GM23248 (cell line): ENCODE measurements at places on chromosomes 7 and 10. TPM values are rescaled to one million over a fixed set of nuclear protein-coding genes. Genes with fewer than 3 reads are reported as not detected.

DNA sequence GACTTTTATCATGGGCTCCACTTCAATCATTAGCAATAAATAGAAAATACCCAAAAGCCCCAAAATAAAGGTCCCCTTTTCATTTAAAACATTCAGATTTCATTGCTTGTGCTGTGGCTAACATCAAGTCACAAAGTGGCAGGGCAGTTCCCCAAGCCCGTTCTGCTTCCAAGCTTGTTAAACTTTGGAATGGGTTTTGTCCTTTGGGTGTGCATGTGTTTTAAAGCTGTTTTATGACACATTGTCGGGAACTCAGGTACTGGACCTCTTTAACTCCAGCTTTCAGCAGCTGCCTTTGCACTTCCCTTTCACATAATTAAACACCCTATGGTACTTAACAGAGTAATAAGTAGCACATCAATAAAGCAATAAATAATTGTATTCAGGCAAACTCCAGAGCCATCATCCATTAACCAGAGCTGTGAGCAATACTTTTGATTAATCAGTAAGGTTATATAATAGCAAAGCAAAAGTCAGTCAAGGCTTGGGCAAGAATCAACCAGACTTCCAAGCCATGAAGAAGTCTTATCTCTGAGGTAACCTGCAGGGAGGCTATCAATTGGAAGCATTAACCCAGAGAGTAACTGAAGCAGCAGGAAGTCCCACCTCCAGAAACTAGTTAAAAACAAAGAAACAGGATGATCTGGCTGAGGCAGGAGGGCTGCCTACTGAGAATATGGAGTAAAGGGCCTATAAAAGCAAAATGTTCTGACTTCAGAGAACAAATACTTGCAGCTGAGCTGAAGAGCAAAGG lies 56.1 kb upstream of the ARID5B start:
- H3K36me3 ChIP-seq = no peaks in the 10 kb centered on the region
- no peak for DNase-seq
- H3K4me3 ChIP-seq = no peak overlapping the region
- H3K4me1 ChIP-seq = peaks cover 24% of the 10 kb centered on the region
- no peak overlapping the region for H3K27ac ChIP-seq
- no peaks in the 10 kb centered on the region for H3K27me3 ChIP-seq

DNA sequence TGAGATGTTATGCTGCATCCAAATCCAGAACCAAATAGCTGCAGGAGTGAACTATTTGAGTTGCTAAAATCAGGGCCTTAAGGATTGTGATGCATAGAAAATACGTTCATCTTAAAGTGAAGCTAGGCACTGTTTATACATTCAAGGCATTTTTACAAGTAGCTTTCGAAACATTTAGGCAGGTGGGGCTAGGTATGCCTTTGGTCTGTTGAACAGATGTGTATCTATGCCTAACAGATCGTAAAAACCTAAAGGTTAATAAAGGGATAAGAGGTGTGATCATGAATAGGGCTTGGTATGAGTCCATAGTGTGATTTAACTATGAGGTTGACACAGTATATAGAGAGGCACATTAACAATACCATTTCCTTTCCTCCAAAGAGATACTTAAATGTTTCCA lies 262.5 kb downstream of the SEMA3D start:
- no peaks in the 10 kb centered on the region for H3K36me3 ChIP-seq
- no peak overlapping the region for H3K4me3 ChIP-seq
- DNase-seq = no peak
- H3K4me1 ChIP-seq = no peaks in the 10 kb centered on the region
- no peaks in the 10 kb centered on the region for H3K27me3 ChIP-seq

DNA sequence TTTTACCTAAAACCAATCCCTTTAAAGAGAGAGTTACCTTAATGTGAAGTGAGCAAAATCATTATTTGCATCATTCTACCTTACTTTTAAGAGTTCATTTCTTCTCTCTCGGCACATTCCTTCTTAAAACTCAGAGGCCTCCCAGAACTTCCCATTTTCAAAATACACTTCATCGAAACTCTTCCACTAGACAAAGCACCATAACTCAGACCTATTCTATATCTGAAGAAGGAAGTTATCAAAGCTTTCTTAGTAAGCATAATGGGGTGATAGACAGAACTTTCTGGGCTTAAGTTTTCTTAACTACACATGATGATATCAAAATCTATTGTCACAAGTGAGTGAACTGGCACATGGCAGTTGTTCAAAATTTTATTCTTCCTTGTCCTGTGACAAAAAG lies 24.6 kb upstream of the GNAT3 start:
- H3K4me3 ChIP-seq = no peak overlapping the region
- peaks cover 8% of the 10 kb centered on the region; the same call in 1 of the 2 replicates for H3K4me1 ChIP-seq
- no peaks in the 10 kb centered on the region for H3K27me3 ChIP-seq
- no peak for DNase-seq
- no peak overlapping the region for H3K27ac ChIP-seq

- peaks cover 98% of the 10 kb centered on the region for H3K27me3 ChIP-seq
- H3K4me3 ChIP-seq = no peak overlapping the region
- H3K36me3 ChIP-seq = no peaks in the 10 kb centered on the region
- H3K4me1 ChIP-seq = no peaks in the 10 kb centered on the region
- DNase-seq = no peak
Observed at GRCh38 chr7:97001221-97001620, 4.1 kb upstream of the DLX6 start.

DNA sequence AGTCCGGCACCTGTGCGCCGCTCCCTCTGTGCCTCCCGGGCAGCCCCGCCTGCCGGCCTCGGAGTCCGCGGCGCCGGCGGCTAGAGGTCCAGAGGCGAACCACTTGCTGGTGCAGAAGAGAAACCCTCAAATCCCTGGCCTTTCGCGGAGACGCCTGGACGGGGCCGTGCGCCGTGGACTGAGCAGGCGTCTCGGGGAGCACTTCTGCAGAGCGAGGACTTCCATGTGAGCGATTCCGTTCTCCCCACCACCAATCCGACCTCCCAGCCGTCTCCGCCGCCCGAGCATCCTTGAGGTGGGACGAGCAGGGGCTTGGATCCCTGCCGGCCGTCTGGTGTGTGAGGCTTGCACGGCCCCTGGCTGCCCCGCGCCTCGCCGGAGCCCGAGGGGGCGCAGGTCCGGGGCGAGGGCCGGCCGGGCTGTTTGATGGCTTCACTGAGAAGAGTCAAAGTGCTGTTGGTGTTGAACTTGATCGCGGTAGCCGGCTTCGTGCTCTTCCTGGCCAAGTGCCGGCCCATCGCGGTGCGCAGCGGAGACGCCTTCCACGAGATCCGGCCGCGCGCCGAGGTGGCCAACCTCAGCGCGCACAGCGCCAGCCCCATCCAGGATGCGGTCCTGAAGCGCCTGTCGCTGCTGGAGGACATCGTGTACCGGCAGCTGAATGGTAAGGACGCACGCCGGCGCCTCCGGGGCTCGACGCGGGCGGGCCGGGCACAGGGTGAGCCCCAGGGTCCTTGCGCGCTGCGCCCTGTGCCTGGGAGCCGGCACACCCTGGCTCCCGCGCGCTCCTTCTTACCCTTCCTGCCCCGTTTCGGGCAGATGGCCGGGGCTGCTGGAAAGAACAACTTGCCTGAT lies 660 bp downstream of the GALNT17 start:
- H3K27me3 ChIP-seq = peaks cover 24% of the 10 kb centered on the region
- no peak overlapping the region for H3K4me3 ChIP-seq
- peak; percentile 12 for DNase-seq
- H3K27ac ChIP-seq = no peak overlapping the region
- no peaks in the 10 kb centered on the region for H3K36me3 ChIP-seq
- H3K4me1 ChIP-seq = no peaks in the 10 kb centered on the region

DNA sequence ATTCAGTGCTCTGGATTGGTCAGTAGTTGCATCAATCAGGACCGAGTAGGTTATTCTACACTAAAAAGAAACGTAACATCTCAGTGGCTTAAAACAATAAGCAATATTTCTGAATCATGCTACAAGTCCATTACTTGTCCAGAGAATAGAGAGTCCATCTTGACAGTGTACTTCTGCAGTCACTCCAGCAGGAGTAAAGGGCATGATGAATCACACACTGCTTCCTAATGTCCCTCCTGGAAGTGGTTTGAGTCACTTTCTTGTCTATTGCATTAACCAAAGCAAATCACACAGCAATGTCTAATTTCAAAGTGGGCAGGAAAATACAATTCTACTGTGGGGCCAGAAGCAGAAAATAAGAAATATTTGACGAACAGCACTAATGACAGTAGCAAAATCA lies 124.8 kb downstream of the TSPAN12 start:
- H3K36me3 ChIP-seq = no peaks in the 10 kb centered on the region
- no peak overlapping the region for H3K27ac ChIP-seq
- H3K4me3 ChIP-seq = no peak overlapping the region
- peak; percentile 75 for DNase-seq
- peaks cover 12% of the 10 kb centered on the region; the same call in 1 of the 2 replicates for H3K4me1 ChIP-seq

Gene VAX1
- not detected in 2 replicates for total RNA-seq

Gene CYTH3
- total RNA-seq = 45.5 and 47.1 TPM in 2 replicates

Gene CCDC186
- total RNA-seq = 9.8 and 12.3 TPM in 2 replicates

Gene ANKIB1
- 36.7 and 43.1 TPM in 2 replicates for total RNA-seq

Gene TRIM50
- total RNA-seq = not detected in 2 replicates

Gene UCMA
- not detected in 2 replicates for total RNA-seq

Gene RELN
- 0.38 and 0.97 TPM in 2 replicates for total RNA-seq
